ENCODE measurements at places on chromosomes 4 and X.

DNA sequence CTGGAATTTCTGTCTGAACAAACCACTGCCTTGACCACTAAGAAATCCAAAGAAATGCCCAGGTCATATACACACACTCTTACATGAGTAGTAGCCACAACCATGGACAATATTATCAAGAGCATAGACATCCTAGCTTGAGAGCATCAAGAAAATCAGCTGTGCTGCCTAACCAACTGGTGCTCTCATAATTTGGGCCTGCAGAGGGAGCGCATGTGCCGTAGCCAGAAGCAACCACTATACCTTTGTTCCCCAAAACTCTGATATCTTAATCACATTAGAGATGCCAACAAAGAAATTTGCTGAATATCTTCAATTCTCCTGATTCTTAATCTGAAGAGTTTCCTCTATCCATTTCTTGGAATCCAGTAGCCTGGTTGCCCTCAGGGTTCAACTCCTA, 163.6 kb downstream of the ZNF674 start:
- peak; percentile 30 for DNase-seq

DNA sequence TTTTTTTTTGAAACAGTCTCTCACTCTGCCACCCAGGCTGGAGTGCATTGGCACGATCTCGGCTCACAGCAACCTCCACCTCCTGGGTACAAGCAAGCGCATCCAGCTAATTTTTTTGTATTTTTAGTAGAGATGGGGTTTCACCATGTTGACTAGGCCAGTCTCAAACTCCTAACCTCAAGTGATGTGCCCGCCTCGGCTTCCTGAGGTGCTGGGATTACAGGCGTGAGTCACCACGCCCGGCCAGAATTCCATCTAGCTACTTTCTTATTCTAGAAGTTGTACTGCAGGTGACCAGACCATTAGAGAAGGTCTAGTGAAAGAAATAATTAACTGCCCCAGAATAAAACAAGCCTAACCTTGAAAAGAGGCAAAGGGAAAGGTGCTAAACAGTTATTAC, 2.3 kb downstream of the LRBA start:
- DNase-seq, result no peak

GRCh38 chrX:134544513-134545151, 84.7 kb downstream of the HPRT1 start:
- DNase-seq, result no peak

GRCh38 chr4:61922766-61923165, 722.6 kb downstream of the ADGRL3 start:
- DNase-seq, result no peak

- DNase-seq, result no peak
Observed at GRCh38 chrX:45140812-45141211, 59.9 kb downstream of the DIPK2B start.

DNA sequence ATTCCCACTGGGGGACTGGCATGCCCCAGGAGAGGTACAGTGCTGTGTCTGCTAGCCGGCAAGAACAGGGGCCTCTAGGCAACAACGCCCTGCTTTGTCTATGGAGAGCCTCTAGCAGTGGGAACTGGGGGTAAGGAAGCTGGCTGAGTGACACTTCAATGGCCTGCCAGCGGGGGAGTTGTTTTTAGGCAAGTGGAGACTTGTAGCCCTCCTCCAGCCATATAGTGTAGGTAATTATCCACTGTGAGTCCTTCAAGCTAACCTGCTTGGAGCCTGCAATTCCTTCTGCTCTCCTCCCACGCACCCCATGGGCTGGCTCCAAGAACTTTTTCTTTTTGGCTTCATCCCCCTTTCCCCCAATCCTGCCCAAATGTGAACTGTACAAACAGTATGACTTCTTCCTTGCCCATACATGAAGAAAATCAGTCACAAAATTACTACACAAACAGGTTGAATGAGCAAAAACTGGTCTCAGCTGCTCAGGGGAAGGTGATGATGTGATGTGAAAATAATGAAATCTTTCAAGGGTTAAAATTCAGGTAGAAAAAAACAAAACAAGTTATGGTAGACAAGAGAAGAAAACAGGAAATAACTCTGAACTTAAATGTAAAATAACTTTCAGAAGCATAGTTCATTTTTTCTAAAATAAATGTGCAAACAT, 33.1 kb downstream of the LEF1 start:
- DNase-seq, result no peak

DNA sequence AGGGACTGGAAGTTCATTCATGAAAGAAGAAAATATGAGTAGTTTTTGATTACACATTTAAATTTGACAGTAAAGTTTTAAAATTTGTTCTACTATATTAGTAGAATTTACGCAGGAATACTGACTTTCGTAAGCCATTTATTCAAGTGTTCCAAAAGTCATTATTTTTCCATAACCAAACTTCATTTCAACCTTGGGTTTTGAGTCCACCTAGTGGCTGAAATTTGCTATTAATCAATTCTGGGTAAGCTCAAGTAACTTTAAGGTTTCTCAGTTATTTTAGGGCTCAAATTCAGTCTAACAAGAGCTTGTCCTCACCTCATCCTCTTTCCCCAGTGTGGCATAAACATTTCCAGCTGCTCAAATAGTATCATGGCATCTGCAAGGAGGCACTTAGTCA, 175.4 kb downstream of the SH3BGRL start:
- no peak for DNase-seq

DNA sequence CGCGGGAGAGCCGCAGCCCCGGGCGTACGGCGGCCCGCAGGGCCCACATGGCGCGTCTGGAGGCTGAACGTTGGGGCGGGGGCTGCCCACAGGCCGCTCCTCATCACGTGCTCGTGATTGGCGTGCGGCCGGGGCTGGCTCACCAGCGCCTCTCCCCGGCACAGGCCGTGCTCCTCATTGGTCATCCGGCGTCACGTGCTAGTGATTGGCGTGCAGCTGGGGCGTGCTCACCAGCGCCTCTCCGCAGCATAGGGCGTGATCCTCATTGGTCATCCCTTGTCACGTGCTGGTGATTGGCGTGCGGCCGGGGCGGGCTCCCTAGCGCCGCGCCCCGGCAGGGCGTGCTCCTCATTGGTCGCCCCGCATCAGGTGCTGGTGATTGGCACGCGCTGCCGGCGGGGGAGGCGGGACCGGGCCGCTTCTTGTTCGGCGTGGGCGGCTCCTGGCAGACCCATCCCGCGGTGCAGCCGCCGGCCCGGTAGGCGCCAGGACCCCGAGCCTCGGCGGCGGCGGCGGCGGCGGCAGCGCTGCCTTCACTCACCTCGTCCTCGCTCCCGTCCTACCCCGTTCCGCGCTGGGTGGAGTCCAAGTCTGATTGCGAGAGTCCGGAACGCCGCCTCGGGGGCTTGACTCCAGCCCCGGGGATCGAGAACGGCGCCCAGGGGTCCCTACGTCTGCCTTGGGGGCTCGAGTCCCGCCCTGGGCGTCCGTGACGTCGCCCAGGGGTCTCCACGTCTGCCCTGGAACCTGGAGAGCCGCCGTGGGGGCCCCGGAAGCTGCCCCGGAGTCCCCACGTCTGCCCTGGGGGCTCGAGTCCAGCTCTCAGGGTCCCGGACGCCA, at the start of gene GTPBP6:
Gene GTPBP6, minus strand, starts transcription at position 58 of the 840 bp plus-strand sequence. Its CDS starts 9 bp downstream, at position 49.
- peak; percentile 99 for DNase-seq

- no peak for DNase-seq
Observed at GRCh38 chrX:141969706-141970105, 66.0 kb downstream of the MAGEC1 start.

GRCh38 chr4:81378386-81378785, 93.3 kb downstream of the RASGEF1B start:
- DNase-seq, result no peak

DNA sequence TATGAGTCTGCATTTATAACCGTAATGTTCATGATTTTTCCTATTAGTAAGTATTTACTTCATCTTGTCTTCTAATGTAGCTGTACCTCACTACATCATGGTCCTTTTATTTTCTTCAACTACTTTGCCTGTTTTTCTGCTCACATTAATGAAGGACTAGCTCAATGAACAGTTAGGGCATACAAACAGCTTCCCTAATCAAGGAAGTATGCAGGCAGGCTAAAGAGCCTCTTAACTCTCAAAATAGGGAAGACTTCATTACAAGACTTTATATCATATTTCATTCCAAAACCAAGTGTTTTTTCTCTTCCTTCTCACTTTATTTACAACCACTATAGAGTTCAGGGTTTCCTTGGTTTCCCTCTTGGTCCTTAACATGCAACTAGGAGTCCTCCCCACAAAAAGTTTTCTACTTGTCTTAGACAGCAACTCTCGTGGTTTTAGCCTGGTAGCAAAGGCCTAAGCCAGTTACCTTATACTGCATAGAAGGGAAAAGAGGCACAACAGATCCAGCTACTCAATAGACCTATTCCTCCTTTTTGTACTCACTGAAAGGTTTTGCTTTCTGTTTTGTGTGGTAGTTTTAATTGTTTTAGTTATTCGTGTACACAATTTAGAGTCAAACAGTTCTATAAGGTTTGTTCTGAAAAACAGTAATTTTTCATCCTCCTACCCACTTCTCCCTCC, 40.8 kb downstream of the SMIM14 start:
- DNase-seq, result no peak

- no peak for DNase-seq
Observed at GRCh38 chr4:180189666-180190065, 2053.5 kb upstream of the TENM3 start.

GRCh38 chrX:8233091-8233490, 62.0 kb upstream of the VCX2 start:
- no peak for DNase-seq

- no peak for DNase-seq
Observed at GRCh38 chrX:34365471-34365870, 233.4 kb upstream of the FAM47A start.

GRCh38 chr4:163495900-163496299, 1.4 kb downstream of the TMA16 start:
- DNase-seq, result no peak

DNA sequence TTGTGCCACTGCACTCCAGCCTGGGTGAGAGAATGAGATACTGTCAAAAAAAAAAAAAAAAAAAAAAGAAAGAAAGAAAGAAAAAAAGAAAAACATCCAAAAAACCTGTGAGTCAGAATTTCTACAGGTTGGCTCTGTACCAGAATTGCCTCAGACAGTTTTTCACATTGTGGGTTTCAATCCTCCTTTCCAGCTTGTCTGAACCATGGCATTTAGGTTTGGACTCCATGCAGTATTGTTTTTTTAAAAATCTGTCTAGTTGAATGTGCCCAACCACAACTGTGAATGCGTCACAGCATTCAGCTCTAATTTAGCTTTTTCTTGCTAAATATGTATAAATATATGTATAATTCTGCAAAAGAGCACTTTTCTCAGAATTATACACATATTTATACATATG, 31.4 kb upstream of the ARSH start:
- no peak for DNase-seq

DNA sequence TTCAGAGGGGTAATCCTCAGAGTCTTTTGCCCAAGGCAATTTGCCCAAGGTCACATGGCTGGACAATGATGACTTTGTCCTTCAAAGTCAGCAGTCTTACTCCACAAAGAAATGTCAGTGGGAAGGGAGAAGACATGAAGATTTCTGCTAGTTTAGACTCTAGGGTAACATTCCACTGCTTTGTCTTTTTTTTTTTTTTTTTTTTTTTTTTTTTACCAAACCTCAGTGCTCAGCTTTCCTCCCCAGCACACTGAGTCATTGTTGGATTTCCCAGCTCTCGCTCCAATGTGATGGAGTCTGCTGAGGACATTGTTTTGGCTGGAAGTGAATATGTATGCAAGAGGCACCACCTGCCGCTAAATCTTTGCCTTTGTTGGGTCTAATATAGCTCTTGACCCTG, 7.2 kb upstream of the C1QTNF7 start:
- DNase-seq, result no peak

GRCh38 chrX:20974326-20974725, 399.9 kb upstream of the CNKSR2 start:
- DNase-seq, result no peak

DNA sequence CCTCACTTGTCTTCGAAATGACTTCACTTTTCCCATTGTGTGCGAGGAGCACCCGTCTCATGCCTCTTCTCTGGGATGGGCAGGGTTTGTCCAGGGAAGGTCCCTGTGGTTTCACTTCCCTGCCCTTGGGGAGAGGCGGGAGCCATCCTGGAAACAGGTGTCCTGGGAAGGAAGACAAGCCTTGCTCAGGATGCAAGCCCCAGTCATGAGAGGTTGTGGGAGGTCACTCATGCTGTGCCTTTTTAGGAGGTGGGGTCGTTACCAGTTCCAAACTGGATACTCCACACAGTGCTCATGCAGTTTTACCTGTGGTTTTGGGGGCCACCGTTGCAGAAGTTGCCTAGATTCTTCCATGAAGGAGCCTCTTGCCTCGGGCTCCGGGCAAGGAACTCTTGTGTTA, 3.8 kb downstream of the RGS12 start:
- DNase-seq, result no peak

DNA sequence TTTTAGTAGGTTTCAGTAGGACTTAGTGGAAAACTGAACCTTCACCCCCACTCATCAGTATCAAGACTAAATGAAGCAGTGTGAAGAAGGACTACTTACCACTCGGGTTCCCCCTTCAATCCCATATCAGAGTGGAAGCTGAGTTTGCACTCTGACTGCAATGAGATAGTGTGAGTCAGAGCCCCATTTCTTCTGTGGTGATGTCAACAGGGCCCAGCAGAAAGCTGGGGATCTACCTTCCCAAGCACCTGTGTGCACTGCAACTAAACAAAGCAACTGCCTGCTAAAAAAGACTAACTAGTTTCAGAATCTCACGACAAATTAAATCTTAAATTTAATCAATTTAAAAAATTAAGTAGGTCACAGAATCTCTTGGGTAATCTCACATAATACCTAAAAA, 1837.0 kb upstream of the PCDH7 start:
- no peak for DNase-seq

- DNase-seq, result no peak
Observed at GRCh38 chrX:37608156-37608555, 36.7 kb downstream of the LANCL3 start.

DNA sequence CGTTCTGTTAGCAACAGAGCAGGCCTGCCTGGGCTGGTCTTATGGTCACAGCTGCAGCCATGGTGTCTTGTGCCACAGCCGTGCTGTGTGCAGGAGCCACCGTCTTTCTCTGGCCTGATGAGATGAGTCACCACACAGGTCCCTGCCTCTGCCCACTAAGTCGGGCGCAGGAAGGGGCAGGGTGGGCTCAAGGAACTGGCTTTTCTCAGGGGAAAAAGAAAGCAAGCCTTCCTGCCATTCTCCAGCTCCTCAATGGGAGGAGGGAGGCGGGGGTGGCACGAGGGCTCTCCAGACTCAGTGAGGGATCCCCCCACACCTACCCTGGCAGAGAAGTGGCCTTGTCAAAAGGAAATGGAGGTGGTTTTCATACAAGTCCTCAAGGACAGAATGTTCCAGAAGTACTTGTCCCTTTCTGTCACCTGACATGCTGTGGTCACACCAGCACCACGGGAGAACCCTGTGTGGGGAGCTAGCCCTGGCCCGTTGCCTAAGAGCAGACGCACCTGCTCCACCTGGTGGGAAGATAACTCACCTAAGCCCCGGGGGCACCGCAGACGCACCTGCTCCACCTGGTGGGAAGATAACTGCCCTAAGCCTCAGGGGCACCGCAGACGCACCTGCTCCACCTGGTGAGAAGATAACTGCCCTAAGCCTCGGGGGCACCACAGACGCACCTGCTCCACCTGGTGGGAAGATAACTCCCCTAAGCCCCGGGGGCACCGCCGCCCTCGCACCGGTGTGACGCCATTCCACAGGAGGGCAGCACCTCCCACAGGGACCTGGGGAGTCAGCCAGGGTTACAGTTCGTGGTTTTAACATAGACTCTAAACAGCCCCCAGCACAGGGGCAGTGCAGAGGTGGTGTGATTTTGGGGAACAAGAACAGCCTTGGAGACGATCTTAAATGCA, 18.5 kb downstream of the UVSSA start:
- no peak for DNase-seq

All from activated CD4-positive, CD25-positive, alpha-beta regulatory T cell treated with anti-CD3 and anti-CD28 coated beads, Interleukin-2, amount 50 U/mL, for 72 hours (primary cell).